ENCODE measurements at places on chromosomes 5 and 9. TPM values are rescaled to one million over a fixed set of nuclear protein-coding genes. Genes with fewer than 3 reads are reported as not detected.

The SLC46A2 gene
- total RNA-seq: not detected

The FAXDC2 gene
- total RNA-seq: 0.17 TPM

The SH3RF2 gene
- 3.0 TPM for total RNA-seq

The SMIM33 gene
- total RNA-seq: not detected

The KIF4B gene
- total RNA-seq: 0.02 TPM

The IFNA13 gene
- total RNA-seq: not detected

The CAST gene
- 193 TPM for total RNA-seq

The GFI1B gene
- total RNA-seq: 0.17 TPM

The C9 gene
- not detected for total RNA-seq

The ENTPD8 gene
- 0.14 TPM for total RNA-seq

The RMI1 gene
- 14.8 TPM for total RNA-seq

The ACOT12 gene
- 0.08 TPM for total RNA-seq

The RFESD gene
- 1.2 TPM for total RNA-seq

The PLCXD3 gene
- 0.21 TPM for total RNA-seq

The AK8 gene
- 1.1 TPM for total RNA-seq

The GZMA gene
- total RNA-seq: not detected

The SHOC1 gene
- total RNA-seq: 0.02 TPM

The KCTD16 gene
- total RNA-seq: not detected

The PCDHGA8 gene
- total RNA-seq: not detected

The PCDHGA5 gene
- 0.16 TPM for total RNA-seq

The ZNF366 gene
- total RNA-seq: not detected

The DDX46 gene
- 72.8 TPM for total RNA-seq

The GPX3 gene
- total RNA-seq: 20.3 TPM

The SLC25A2 gene
- total RNA-seq: not detected

Measured in A549 treated with dexamethasone at 1 μM for 4 hours (cell line).